ENCODE measurements at places on chromosomes 13 and 19. TPM values are rescaled to one million over a fixed set of nuclear protein-coding genes. Genes with fewer than 3 reads are reported as not detected.

CDX2 gene
- not detected for total RNA-seq

CD22 gene
- not detected for total RNA-seq

BEST2 gene
- total RNA-seq = not detected

TUBB4A gene
- not detected for total RNA-seq

NLRP5 gene
- not detected for total RNA-seq

NR1H2 gene
- total RNA-seq = 43.6 TPM

PABPC3 gene
- under 0.01 TPM for total RNA-seq

ZNF610 gene
- total RNA-seq = 1.4 TPM

KLK13 gene
- total RNA-seq = not detected

DIRAS1 gene
- under 0.01 TPM for total RNA-seq

PCDH20 gene
- not detected for total RNA-seq

ATP8B3 gene
- total RNA-seq = 0.76 TPM

PGLYRP2 gene
- not detected for total RNA-seq

THAP8 gene
- total RNA-seq = 1.2 TPM

KLK15 gene
- not detected for total RNA-seq

ZNF729 gene
- total RNA-seq = not detected

IRGQ gene
- 23.1 TPM for total RNA-seq

MRPS12 gene
- total RNA-seq = 43.2 TPM

SLC15A1 gene
- total RNA-seq = under 0.01 TPM

ZNF28 gene
- total RNA-seq = 19.9 TPM

IFNL1 gene
- not detected for total RNA-seq

TMEM150B gene
- not detected for total RNA-seq

ZNF420 gene
- total RNA-seq = 5.5 TPM

ZNF66 gene
- 4.3 TPM for total RNA-seq

CNMD gene
- not detected for total RNA-seq

ZNF331 gene
- 5.5 TPM for total RNA-seq

CTXN1 gene
- 4.1 TPM for total RNA-seq

CCDC70 gene
- total RNA-seq = not detected

CATSPERD gene
- total RNA-seq = not detected

KLK12 gene
- not detected for total RNA-seq

CEACAM8 gene
- total RNA-seq = not detected

A1BG gene
- total RNA-seq = 3.6 TPM

PODNL1 gene
- total RNA-seq = not detected

All from epithelial cell of umbilical artery (primary cell).